ENCODE measurements at places on chromosomes 7 and 10.

- H3K27me3 ChIP-seq: no peaks in the 10 kb centered on the region
- no peaks in the 10 kb centered on the region for H3K4me1 ChIP-seq
- H3K27ac ChIP-seq: no peak overlapping the region
- H3K4me3 ChIP-seq: no peak overlapping the region
Observed at GRCh38 chr7:71846160-71846559, 566.0 kb downstream of the CALN1 start.

DNA sequence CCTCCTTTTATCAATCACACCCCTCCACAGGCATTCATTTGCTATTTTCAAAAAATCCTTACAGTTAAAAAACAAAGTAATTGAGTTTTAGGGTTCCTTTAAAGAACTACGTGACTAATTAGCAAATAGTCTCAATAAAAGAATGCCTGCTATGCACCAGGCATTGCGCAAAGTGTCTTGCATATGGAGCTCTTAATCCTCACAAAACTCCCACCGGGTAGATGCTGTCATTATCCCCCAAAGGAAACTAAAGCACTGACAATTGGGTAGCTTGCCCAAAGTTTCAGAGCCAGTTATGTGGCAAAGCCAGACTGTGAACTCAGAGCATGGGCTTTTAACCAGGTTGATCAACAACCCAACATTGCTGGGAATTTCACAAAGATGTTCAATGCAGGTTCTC, 305.7 kb downstream of the ELMO1 start:
- no peaks in the 10 kb centered on the region for H3K27me3 ChIP-seq
- DNase-seq: no peak
- no peaks in the 10 kb centered on the region for H3K4me1 ChIP-seq
- no peak overlapping the region for H3K27ac ChIP-seq
- H3K36me3 ChIP-seq: no peaks in the 10 kb centered on the region

DNA sequence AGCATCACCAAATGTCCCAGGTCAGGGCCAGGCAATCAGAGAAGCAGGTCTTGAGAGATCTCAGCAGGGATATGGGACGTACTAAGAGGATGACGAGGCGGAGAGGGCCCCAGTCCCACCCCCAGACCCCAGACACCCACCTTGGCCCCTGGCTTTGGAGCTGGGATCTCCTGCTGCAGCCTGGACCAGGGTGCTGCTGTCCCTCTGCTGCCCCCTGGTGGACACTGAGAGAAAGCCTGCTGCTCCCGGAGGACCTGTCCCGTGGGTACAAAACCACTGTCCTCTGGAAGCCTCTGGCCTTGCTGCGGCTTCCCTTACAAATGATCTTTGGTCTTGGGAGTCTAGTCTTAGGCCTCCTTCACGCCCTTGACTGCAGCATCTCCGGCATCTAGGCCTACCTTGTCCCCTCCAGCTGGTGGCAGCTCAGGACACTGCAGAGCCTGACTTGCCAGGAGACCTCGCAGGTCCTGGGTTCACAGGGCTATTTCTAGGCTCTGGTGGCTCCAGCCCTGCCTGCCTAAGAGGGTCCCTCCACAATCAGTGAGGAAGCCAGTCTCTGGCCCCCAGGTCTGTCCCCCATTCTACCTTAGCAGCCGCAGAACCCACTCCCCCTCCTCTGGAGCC, 97.1 kb downstream of the RGS10 start:
- no peak overlapping the region for H3K4me3 ChIP-seq
- H3K27me3 ChIP-seq: no peaks in the 10 kb centered on the region
- no peaks in the 10 kb centered on the region for H3K4me1 ChIP-seq
- H3K36me3 ChIP-seq: no peaks in the 10 kb centered on the region
- H3K27ac ChIP-seq: no peak overlapping the region

GRCh38 chr10:96656198-96656577, 64.1 kb downstream of the PIK3AP1 start:
- H3K27ac ChIP-seq: no peak overlapping the region
- no peaks in the 10 kb centered on the region for H3K36me3 ChIP-seq
- no peaks in the 10 kb centered on the region for H3K4me1 ChIP-seq
- H3K27me3 ChIP-seq: no peaks in the 10 kb centered on the region
- no peak for DNase-seq

- H3K4me1 ChIP-seq: peaks cover 49% of the 10 kb centered on the region
- H3K27me3 ChIP-seq: peaks cover 9% of the 10 kb centered on the region
- H3K4me3 ChIP-seq: peak overlapping the region; percentile 68
Observed at GRCh38 chr7:2523941-2524807, 4.6 kb downstream of the LFNG start.

DNA sequence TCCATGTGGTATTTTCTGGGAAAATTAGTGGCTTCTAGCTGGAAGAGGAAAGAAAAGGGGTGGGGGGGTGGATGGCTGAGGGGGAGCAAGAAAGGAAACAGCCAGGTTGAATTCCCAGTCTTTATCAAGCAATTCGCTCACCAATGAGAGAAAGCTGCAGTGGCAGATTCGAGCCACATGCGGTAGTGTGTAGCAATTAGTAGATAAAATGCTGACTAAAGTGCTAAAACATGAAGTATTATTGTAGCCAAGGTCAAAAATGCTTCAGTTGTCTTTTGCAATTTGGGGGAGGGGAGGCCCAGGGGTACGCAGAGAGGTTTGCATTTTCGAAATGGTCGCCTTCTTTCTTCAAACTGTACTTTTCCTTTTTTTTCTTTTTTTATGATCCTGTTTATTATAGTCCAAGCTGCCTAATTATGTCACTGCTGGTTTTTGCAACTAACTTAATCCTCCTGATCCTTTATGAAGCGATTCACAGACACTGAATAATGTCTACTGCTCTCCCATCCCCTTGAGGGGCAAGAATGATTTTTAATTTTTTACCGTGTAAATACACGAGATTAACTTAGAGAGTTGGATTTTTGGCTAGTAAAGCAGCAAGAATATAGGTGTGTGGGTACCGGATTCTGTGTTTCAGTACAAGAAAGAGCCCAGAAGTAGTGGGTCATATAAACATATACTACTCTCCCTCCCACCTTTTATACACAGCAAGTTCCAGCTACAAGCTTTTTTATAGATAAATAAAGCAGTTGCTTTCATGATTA, 3.6 kb upstream of the ARID5B start:
- no peak overlapping the region for H3K27ac ChIP-seq
- H3K36me3 ChIP-seq: no peaks in the 10 kb centered on the region
- H3K4me1 ChIP-seq: peaks cover 27% of the 10 kb centered on the region
- H3K4me3 ChIP-seq: peak overlapping the region; percentile 76

DNA sequence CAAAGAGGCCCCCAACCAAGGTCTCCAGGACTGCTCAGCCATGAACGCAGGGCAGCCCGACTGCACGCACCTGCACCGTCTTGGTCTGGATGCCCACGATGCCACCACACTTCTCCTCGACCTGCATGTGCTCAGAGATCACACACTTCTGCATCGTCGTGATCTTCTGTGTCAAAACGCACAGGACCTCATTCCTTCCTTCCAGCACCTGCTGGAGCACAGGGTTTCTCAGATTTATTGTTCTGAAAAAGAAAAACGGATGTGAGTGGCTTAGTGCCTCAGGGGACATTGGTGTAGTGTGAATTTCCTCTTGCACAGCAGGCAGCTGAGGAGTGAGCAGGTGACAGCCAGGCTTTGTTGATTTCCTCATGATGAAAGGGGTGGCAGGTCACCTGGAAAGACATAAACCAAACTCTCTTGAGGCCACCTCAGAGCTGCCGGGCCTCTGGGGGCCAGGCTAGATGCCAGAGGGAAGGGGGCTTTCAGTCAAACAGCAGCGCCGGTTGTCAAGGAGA, 38.2 kb downstream of the GSDME start:
- no peaks in the 10 kb centered on the region for H3K27me3 ChIP-seq
- H3K36me3 ChIP-seq: no peaks in the 10 kb centered on the region
- H3K27ac ChIP-seq: no peak overlapping the region
- DNase-seq: no peak
- peaks cover 23% of the 10 kb centered on the region for H3K4me1 ChIP-seq
- H3K4me3 ChIP-seq: no peak overlapping the region
